ENCODE measurements at places on chromosomes 6 and 20. TPM values are rescaled to one million over a fixed set of nuclear protein-coding genes. Genes with fewer than 3 reads are reported as not detected.

TBXT gene
- total RNA-seq: not detected

SAMD3 gene
- total RNA-seq: 50.9 TPM

C6orf163 gene
- total RNA-seq: 2.0 TPM

ABHD16B gene
- not detected for total RNA-seq

TP53TG5 gene
- total RNA-seq: not detected

GRCh38 chr6:1580109-1580508 is 29.6 kb upstream of the FOXC1 start:
- DNase-seq: no peak

- DNase-seq: no peak
These were observed 89.0 kb downstream of the SLX4IP start for GRCh38 chr20:10524034-10524476.

DNA sequence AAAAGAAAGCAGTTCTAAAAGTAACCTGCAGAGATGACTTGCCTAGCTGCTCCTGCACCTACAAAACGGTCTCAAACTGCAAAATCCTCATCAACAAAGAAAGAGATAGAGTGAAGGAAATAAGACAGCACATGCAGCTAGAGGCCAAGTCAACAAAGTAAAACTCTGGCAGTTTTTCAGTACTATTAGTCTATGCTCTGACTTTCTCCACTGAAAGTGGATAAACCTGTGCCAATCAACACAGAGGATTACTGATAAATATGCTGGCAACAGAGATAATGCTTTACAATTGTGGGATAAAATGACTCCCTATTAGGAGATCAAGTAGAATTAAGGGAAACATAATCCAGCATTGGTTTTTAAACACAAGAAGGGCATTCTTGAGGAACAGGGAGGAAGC is 13.4 kb downstream of the KIAA0319 start:
- DNase-seq: no peak

- no peak for DNase-seq
These were observed 210.8 kb upstream of the EXOC2 start for GRCh38 chr6:903761-904160.

DNA sequence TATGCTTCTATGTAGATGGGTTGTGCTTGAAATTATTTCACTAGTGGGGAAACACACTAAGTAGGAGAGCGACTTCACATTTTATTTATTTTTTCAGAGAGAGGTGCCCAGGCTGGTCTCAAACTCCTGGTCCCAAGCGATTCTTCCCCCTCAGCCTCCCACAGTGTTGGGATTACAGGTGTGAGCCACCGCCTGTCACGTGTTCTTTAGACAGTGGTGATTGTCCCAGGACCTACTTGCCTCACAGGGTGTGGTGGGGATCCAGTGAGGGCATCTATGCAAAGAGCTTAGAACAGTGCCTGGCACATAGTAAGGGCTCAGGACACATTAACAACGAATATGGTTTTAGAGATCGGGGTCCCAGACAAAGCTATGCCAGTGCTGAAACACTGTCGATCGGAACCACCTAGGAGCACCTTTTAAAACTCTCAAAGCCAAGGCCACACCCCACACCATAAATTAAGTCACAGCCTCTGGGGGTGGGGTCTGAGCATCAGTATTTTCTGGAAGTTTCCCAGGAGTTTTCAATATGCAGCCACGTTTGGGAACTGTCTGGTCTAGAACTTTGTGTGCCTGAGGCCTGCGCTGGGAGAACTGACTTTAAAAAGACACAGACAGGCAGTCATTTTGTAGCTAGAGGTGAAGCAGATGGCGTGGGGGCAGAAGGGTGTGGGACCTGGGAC is 4.8 kb upstream of the BCAS4 start:
- DNase-seq: no peak

GRCh38 chr20:52209154-52209571 is 17.6 kb upstream of the ZFP64 start:
- DNase-seq: no peak

GRCh38 chr6:144582939-144583613 is 297.9 kb downstream of the UTRN start:
- peak; percentile 74 for DNase-seq

GRCh38 chr6:166411721-166412151 is 29.0 kb upstream of the MPC1 start:
- DNase-seq: peak; percentile 59

DNA sequence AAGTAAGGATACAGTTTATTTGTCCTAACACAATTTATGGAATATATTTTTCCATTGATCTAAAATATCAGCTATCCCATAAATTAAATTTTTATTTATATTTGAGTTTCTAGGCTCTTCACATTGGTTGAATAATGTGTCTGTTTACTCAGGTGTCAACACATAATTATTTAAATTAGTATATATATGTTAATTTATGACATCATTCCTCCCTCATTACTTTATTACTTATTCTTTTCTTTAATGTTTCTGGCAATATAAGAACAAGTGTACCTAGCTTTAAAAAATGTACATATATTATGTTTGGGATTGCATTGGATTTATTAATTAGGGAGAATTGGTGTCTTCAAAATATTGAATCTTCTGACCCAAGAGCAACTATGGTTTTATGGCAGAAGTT is 31.2 kb upstream of the TCF21 start:
- no peak for DNase-seq

GRCh38 chr6:30678964-30679726 is 6.3 kb upstream of the DHX16 start:
- DNase-seq: peak; percentile 92

DNA sequence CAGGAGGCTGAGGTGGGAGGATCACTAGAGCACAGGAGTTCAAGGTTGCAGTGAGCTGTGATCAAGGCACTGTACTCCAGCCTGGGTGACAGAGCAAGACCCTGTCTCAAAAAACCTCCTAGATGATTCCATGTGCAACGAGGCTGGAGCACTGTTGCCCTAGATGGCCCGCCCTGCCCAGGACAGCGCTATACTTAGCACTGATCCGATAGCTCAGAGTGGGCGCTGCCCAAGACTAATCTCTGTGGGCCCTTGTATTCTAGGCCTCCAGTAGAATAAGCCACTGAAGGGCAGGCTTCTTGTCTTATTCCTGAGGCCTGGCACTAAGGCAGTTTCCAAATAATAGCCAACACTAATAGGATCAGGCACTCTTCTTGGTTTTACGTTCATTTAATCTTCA is 41.0 kb downstream of the STK35 start:
- DNase-seq: no peak

DNA sequence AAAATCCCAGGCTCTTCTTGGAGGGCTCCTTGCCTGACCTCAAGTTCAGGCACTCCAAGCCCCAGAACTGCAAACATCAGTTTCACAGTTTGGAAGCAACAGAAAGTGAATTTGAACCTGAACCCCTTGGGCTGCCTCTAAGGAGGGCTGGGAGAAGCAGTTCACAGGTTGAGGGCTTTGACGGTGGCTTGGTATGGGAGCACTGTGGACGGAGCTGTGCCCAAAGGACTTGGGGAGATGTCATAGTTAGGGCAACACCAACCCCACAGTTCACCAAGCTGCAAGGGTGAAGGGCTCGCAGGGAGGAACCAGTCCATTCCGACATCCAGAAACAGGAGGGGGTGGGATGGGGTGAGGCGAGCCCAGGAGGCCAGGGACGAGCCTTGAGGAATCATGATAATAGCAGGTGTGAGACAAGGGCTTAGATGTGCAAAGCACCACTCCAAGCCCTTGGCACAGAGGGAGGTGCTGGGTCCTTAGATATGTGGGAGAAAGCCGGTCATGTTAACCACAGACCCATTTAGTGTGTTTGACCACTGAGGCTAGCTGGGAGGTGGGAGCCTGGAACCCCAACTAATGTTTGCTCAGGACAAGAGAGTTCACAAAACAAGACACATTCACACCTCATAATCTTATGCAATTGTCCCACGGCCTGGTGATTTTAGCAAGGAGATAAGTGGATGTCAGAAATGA is 4.3 kb downstream of the CEBPB start:
- DNase-seq: no peak

DNA sequence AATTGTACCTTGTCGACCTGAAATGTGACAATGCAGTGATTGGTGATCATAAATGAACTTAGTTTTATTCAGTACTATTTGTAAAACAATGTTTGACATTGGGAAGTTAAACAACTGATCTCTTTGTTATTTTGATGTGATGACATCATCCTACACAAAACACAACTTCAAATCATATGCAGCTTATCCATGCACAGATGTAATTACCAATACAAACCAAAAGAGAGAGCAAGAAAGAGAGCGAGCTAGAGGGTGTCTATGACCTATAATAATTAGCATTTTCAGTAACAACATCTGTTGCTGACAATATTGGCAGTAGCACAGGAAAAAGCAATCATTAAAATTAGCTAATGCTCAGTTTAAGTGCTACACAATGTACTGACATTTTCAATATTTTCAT is 320.9 kb downstream of the UTRN start:
- no peak for DNase-seq

GRCh38 chr20:16284385-16285100 is 288.7 kb downstream of the KIF16B start:
- no peak for DNase-seq

- no peak for DNase-seq
These were observed 43.0 kb upstream of the CD2AP start for GRCh38 chr6:47434372-47435253.

DNA sequence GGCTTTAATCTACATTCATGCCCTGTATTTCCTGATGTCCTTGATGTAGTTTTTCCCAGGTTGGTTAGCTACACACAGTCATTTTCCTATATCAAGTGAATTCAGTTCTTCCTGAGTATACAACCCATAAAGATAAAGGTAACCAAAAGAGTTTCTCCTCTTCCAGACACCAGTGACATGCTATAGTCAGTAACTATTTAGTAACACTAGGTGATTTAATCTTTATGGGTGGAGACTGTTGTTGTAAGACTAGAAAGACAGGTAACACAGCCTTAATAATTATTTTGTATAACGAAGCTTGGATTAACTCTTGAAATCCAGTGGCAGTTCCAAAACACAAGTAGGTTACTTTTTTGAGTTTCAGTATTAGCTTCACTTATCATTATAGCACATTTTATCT is 17.6 kb downstream of the MCUR1 start:
- no peak for DNase-seq

- DNase-seq: peak; percentile 50
These were observed 527 bp downstream of the TOMM34 start for GRCh38 chr20:44959638-44960102.

DNA sequence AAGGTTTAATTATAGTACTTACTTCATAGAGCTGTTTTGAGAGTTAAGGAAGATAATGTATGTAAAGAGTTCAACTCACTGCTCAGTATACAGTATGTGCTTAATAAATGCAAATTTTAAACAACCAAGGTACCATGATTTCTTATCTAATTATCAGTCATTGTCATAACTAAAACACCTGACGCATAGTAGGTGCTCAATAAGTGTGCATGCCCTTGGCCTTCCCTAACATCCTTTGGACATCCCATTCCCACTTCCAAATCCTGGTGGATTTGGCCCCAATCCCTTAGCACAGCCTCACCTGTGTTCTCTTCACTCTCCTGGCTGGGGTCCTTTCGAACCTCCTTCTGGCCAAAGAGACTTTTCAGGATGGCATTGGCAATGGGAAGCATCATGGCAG is 41.1 kb downstream of the SLC13A3 start:
- no peak for DNase-seq

DNA sequence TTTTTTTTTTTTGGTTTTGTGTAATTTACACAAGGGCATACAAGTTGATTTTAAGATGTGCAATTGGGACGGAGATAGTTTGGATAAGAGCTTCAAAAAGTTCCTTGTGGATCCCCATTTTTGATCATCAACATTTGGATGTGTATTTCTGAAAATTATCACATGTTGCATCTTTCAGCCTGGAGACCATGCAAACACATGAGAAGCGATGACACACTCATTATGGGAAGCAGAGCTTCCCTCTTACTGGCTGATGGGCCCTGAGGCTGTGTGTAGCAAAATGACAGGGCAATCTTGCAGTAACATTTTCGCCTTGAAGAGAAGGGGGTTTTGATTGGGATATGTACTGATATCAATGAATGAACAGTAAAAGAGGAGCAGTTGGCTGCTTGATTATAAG is 22.0 kb upstream of the RIPK1 start:
- DNase-seq: no peak

DNA sequence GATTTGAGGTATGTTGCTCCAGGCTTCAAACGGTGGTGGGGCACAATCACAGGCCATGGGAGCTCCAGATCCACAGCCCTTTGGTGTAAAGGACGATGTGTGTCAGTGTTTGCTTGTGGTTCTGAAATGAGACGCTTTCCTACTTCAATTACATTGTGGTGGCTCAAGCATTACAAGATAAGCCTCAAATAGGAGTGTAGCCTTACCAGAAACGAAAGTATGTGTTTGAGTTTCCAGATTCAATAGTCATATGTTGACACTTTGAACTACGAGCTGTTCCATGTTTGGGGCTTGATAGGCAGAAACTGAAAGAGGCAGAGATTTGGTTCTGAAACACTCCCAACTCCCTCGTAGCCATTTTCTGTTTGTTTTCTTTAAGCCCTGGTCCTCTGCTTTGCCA is 187.1 kb downstream of the MYLK4 start:
- no peak for DNase-seq

GRCh38 chr20:59670786-59671492 is 66.6 kb downstream of the PHACTR3 start:
- DNase-seq: no peak

DNA sequence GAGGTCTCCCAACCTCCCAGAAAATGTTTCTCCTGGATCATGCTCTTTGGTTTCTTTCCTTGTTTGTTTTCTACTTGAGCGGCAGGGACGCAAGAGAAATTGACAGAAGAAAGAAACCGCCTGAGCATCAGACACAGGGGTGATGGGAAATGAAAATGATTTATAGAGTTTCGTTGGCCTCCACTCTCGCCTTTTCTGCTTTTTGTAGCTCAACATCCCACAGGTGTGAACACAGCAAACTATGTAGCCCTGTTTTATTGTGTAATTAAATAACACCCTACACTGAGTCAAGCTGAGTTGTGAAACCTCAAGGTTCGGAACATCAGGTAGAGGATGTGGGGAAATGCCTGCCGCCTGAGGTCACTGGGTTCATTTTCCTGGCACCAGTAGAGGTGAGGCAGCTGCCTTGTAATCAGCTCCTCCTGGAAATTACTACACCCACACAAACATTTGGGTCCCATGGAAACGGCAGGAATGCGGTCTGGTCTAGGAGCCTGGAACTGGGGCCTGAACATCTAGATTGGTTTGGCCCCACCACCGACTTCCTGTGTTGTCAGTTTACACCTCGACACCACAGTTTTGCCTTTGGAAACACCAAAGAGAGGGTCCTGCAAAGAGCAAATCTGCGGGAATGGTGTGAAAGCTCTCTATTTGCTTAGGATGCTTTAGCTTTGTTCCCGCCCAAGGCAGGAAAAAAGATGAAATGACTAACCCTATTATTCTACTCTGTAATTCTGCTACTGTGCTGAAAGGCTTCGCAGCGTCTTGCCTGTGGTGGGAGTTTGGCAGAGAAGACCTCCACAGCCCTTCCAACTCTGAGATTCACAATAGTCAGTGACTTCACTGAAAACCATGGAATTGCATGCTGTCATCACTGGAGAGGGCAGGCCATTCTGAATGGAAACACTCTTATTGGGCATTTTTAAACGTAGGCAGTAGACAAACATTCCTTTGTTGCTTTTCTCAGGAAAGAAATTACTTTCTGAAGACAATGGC is 53.0 kb downstream of the ADAT2 start:
- DNase-seq: no peak
